ENCODE measurements at places on chromosomes 7 and 10. TPM values are rescaled to one million over a fixed set of nuclear protein-coding genes. Genes with fewer than 3 reads are reported as not detected.

DNA sequence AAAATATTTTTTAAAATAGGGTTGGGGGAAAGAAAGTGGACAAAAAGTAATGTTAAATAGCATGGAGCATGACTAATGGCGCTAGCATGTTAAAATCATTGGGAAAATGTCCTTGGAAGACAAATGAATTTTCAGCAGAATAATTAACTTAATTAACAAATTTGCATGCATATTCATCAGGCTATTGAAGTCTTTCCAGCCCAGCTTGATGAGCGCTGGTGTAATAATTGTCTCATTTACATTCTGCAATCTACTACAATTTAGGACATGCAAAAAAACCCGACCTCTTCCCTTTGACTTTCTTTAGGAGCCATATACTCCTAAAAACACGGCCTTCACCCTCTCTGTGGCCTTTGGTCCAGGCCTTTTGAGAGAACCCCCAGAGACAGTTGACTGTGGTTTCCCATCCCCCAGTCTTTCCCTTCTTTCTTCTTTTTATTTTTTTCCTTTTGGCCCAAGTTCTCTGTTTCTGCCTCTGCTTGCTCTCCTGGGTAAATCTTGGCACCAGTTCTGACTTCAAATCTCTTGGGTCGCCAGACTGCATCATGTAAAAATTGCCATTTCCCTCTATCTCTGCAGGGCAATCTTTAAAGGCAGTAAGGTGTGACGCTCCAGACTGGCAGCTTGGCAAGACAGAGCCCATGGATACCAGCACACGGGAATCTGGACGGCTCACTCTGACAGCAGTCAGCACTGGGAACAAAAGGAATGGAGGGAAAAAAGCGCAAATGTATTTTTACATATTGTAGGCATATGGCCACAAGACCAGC lies 105.5 kb downstream of the NEUROD6 start:
- no peak for DNase-seq

- DNase-seq: no peak
These were observed 560.2 kb downstream of the CALN1 start for GRCh38 chr7:71851776-71852498.

DNA sequence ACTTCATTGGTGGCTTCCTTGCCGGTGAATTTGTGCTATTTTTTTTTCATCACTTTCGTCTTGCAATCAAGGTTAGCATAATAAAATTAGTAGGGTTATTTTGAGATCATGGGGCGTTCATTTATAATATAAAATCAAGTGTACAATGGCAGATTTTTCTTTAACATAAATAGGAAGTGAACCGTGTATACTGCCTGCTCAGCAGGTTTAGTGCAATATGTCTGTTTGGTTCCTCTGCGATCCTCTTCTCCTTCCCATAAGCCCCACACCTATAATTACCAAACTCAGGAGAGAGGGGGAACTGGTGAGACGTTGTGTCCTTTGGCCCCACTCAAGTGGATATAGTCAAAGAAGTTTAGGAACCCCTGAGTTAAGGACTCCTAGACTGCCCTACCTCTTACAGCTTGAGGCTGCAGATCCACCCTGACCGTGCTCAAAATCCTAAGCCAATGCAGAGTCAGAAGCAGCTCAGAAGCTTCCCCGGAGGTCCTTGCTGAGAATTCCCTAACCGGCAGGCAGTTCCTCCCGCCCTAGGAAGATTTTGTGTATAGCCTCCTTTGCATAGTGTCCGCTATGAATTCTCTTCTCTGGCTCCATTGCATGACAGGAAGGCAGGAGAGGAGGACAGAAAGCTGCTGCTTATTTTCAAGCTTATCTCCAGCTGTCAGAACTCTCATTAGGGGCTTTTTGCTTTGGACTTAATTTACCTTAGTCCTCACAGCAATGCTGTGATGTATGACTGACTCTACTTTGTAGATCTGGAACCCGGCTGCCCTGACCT lies 41.5 kb downstream of the PYROXD2 start:
- DNase-seq: no peak

GRCh38 chr7:37982423-37982822 lies 62.0 kb downstream of the EPDR1 start:
- no peak for DNase-seq

- peak; percentile 84 for DNase-seq
These were observed at the start of gene ZNF316 for GRCh38 chr7:6636741-6637543. ZNF316 (plus strand) TSS chr7:6637318; CDS start chr7:6642410, 5,092 bp downstream.

The DDX56 gene
- total RNA-seq: 31.6 TPM

The LCOR gene
- 19.8 TPM for total RNA-seq

Measured in left ventricle myocardium superior (tissue), 1 donor.